Frontal cortex (tissue), 4 donors: ENCODE measurements at places on chromosomes 12 and 14. TPM values are rescaled to one million over a fixed set of nuclear protein-coding genes. Genes with fewer than 3 reads are reported as not detected.

Gene TDRD9
- total RNA-seq: 6.5 TPM

Gene CNTN1
- 543 TPM for total RNA-seq

Gene PRH2
- total RNA-seq: not detected

Gene NR4A1
- total RNA-seq: 5.3 TPM

Gene CCDC196
- total RNA-seq: not detected

Gene TOMM20L
- total RNA-seq: not detected

Gene DDN
- total RNA-seq: 14.7 TPM

Gene AKAP6
- 102 TPM for total RNA-seq

Gene LMNTD1
- total RNA-seq: 1.2 TPM

Gene C3AR1
- total RNA-seq: 1.6 TPM

Gene SLC6A12
- 6.9 TPM for total RNA-seq

Gene CIPC
- 44.8 TPM for total RNA-seq

Gene LUM
- 12.6 TPM for total RNA-seq

Gene ENDOU
- total RNA-seq: not detected

Gene RACGAP1
- total RNA-seq: 26.5 TPM

Gene RERG
- 1.6 TPM for total RNA-seq

Gene ACRBP
- total RNA-seq: 0.41 TPM

GRCh38 chr14:69281450-69282169 is 21.7 kb downstream of the GALNT16 start:
- DNase-seq: no peak

DNA sequence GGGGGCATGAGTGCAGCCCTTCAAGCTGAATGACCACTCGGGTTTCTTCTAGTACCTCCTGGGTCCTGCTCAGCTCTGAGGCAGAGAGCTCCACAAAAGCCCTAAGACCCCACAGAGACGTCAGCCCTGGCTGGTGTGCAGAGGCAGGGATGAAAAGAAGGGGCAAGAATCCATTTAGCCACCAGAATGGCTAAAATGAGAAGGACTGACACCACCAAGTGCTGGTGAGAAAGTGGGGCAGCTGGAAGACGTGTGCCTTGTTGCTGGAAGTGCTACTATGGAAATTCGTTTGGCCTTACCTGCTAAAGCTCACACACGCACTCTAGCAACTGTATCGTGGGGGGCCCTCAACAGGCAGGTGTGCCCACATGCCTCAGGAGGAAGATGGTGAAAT is 26.7 kb downstream of the RILPL1 start:
- no peak for DNase-seq

DNA sequence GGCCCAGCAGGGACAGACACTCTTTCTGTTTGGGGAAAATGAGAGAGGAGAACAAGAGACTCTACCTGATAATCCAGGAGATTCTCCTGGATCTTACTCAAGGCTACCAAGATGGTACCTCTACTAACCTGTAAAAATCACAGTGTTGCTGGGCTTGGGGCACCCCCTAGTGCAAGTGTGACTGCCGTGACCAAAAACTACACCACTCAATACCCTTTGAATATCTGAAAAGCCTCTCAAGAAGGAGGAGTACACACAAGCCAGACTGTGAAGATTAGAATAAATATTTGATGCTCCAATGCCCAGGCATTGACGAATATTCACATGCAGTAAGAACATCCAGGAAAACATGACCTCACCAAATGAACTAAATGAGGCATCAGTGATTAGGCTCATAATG is 965.4 kb downstream of the LRFN5 start:
- DNase-seq: no peak

- DNase-seq: no peak
Measured at GRCh38 chr14:87767567-87767901, 225.4 kb downstream of the GALC start.

- DNase-seq: no peak
Measured at GRCh38 chr14:75202657-75203056, 26.2 kb upstream of the TMED10 start.

DNA sequence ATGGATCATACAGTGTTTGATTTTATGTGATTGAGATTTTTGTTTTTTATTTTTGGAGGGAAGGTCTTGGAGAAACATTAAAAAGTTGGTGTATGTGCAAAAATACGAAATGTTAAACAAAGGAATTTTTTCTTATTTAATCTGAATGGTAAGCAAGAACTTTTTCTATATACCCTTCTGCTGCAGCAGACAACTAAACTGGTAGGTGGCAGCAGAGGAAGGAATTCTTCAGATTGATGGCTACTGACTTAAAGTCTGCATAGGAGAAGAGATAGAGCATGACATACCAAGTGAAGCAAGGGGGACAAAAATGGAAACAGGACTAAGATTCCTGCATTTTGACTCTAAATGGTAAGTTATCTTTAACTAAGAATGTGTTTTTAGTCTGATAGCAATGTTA is 42.0 kb upstream of the A2ML1 start:
- no peak for DNase-seq

GRCh38 chr12:57372233-57372632 is 58.6 kb downstream of the R3HDM2 start:
- DNase-seq: peak; percentile 24

- DNase-seq: no peak
Measured at GRCh38 chr12:53591301-53592206, 34.6 kb downstream of the ATF7 start.

- no peak for DNase-seq
Measured at GRCh38 chr12:81274637-81275529, 197.0 kb downstream of the ACSS3 start.

GRCh38 chr14:36818794-36819384 is 157.2 kb downstream of the PAX9 start:
- DNase-seq: no peak

- DNase-seq: no peak
Measured at GRCh38 chr12:132458846-132459641, 30.9 kb upstream of the FBRSL1 start.

DNA sequence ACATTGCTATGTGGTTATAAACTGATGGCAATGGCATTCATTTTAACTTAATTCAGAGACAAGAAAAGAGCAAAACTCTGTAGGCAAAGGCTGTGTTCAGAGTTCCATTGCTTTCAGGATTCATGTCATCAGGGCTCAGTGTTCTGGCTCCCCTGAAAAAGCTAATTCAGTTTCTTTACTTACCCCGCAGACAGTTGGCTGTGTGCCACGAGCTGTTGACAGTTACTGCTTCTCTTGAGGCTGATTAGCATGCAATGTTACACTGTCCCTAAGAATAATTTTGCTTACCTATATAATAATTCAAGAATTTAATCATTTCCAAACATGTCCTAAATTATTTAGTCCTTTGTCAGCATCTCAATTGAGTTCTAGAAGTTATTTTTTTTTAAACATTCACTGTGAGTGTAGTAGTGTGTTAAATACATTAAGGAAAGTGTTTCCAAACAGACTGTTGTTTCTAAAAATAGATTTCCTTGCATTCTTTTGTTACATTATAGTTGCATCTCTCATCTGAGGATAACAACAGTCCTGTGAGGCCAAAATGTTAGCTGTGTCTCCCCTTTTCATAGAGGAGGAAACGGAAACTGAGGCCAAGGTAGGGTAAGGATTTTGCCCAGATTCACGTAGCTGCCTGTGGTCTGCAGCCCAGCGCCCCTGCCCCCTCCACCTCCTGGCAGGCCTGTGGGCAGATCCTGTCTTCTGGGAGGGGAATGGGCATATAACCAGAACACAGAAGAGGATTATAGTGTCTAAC is 98.6 kb downstream of the PELI2 start:
- DNase-seq: peak; percentile 35

DNA sequence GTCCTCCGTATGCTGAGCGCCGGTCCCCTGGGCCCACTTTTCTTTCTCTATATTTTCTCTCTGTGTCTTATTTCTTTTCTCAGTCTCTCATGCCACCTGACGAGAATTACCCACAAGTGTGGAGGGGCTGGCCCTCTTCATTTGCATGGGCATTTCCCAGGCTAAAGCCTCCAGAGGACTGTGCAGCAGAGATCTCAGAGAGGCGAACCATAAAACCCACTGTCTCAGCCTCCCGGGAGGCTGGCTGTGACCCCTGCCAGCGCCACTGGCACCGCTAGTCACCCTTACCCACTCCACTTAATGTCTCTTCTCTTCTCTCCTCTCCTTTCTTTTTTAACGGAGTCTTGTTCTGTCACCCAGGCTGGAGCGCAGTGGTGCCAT is 7.1 kb upstream of the SERPINA9 start:
- DNase-seq: no peak

GRCh38 chr12:113403435-113404415 is at the start of gene SDS:
Gene SDS, minus strand, starts transcription at chr12:113403887. Its CDS starts 4,179 bp downstream, at chr12:113399708.
- DNase-seq: peak; percentile 70

- DNase-seq: no peak
Measured at GRCh38 chr12:128825835-128826234, 2.1 kb upstream of the SLC15A4 start.

DNA sequence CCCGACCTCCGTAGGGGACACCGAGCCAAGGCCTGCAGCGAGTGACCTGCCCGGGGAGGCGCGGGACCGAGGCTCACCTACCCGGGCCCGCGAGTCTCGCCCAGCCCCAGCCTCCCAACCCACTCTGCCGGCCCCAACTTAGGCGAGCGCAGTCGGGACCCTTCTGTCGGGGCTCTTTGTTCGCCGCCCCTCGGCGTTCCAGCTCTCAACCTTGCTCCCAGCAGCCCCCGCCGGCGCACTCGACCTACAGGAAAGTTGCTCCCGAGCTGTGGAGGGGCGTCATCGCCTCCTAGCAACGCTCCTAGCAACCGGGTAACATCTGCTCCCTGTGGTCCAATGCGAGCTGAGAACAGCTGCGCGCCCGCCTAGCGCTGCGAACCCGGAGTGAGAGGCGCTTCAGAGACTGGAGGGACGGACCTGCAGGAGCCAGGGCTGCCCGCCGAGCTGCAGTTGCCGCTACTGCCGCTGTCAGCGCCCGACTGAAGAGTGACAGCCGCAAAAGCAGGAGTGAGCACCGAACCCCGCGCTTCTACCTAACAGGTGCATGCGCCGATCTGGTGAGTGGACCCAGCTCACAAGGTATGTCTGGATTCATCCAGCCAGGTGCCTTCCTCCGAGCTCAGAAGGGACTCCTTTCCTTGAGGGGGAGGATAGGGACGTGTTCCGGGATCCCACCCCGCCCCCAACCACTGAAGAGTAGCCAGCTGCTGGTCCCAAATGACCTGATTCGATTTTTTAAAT is 355.0 kb downstream of the SNAPC1 start:
- peak; percentile 43 for DNase-seq

GRCh38 chr14:100567009-100567876 is 20.0 kb downstream of the BEGAIN start:
- peak; percentile 64 for DNase-seq

DNA sequence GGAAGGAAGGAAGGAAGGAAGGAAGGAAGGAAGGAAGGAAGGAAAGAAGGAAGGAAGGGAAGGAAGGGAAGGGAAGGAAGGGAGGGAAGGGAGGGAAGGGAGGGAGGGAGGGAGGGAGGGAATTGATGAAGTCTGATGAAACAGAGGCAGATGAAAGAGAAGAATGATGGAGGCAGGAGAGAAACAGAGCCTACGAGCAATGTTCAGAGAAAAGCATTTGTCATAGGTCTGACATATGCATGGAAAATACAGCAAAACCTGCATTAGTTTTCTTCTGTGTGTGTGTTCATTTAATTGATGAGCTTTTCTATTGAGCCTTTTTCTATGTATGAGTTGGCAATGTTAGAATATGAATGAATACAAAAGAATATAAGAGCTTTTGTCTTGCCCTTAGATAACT is 343.4 kb downstream of the GXYLT1 start:
- DNase-seq: no peak

DNA sequence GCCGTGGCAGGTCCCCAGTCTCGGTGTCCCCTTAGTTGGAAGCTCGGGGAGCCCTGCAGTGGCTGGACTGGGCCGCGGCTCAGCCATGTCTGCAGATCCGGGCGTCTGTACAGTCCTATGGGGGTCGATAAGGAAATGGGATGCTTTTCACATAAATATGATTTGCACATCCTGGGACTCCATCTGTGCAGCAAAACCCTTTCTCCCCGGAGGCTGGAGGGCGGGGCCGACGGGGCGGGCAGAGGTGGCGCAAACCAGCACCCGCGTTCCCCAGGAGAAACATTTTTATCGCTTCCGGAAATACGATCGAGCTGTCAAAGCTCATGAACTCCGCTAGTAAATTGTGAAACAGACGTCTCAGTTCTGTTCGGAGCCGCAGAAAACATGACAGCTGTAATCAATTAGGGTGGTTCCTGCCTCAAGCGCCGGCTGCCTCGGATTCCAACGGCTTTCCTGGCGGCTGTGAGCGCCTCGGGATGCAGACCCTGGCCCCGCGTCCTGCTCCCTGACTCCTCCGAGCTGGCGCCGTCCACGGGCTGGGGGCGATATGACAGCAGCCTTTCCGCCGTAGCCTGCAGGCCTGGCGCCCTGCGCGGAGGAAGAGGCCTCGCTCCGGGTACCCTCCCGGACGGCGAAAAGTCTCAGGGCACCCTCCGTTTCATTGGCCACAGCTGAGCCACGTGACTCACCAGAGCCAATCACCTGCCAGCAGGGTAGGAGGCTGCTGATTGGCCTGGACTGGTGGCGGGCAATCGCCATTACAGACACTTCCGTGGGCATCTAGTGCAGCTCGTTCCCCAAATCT is 23.0 kb downstream of the DIO3 start:
- no peak for DNase-seq

- no peak for DNase-seq
Measured at GRCh38 chr14:70803321-70804310, 5.7 kb downstream of the MAP3K9 start.

GRCh38 chr12:20865873-20866272 is 55.4 kb downstream of the SLCO1B3 start:
- no peak for DNase-seq

DNA sequence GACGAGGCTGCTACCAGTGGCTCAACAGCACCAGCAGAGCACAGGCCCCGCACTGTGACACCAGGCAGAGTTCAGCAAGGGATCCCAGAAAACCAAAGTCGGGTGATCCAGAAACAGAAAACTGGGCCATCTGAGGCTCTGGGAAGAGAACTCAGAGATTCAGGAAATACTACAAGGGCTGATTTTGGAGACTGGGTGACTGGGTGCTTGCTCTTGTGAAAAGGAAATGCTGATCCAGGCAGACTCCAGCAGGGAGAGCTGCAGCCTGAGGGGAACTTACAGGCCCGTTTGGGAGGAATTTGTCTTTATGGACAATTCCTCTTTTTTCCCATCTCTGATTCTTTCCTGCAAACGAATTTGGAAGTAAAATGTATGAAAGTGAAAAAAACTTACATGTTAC is 28.2 kb downstream of the FOXN3 start:
- no peak for DNase-seq

DNA sequence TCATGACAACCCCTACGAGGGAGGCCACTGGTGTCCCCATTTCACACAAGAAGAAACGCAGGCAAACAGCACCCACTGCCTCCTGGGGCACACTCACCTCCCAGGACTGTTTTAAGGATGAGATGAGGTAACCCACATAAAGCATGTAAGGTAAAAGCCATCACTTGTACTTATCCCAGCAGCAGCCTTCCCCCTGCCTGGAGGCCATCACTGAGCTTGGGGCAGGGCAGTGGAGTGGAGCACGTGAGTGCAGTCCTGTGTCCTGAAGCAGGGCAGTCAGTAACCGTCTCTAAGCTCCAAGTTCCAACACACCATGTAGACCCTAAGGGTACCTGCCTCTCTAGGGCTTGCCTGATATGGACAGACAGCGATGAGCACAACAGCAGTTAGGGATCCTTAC is 1.7 kb downstream of the POLE start:
- no peak for DNase-seq

- no peak for DNase-seq
Measured at GRCh38 chr12:69149270-69149669, 90.1 kb upstream of the CPSF6 start.

GRCh38 chr12:104248444-104248843 is 32.9 kb downstream of the TXNRD1 start:
- no peak for DNase-seq
